Mesenteric fat pad (tissue), 1 donor: ENCODE measurements at places on chromosomes 6 and 20. TPM values are rescaled to one million over a fixed set of nuclear protein-coding genes. Genes with fewer than 3 reads are reported as not detected.

SLC17A2 gene
- not detected for total RNA-seq

CLVS2 gene
- not detected for total RNA-seq

GLP1R gene
- not detected for total RNA-seq

MATN4 gene
- not detected for total RNA-seq

GRCh38 chr6:112199001-112199403, 55.4 kb downstream of the LAMA4 start:
- no peak for DNase-seq

DNA sequence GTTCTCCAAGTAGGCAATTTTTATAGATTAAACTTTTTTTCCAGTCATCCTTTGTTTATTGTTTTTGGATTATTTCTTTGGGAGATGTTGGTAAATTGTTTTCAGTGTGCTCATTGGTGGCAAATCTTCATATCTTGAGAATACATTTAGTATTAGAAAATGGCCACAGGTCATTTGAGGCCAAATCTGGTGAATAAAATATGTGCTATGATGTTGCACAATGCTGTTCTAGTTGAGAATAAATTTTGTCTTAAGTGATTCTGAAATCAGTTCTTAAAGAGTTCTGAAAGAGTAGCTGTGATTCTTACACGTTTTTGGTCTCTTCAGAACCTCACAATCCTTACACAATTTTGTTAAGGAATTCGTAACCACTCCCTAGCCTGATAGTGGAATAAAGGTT, 20.1 kb downstream of the CDKAL1 start:
- DNase-seq: no peak

- DNase-seq: no peak
Observed at GRCh38 chr20:15045246-15045645, 707.8 kb upstream of the FLRT3 start.

- no peak for DNase-seq
Observed at GRCh38 chr6:140193269-140193668, 818.8 kb upstream of the CITED2 start.

PDYN gene
- total RNA-seq: not detected

DNA sequence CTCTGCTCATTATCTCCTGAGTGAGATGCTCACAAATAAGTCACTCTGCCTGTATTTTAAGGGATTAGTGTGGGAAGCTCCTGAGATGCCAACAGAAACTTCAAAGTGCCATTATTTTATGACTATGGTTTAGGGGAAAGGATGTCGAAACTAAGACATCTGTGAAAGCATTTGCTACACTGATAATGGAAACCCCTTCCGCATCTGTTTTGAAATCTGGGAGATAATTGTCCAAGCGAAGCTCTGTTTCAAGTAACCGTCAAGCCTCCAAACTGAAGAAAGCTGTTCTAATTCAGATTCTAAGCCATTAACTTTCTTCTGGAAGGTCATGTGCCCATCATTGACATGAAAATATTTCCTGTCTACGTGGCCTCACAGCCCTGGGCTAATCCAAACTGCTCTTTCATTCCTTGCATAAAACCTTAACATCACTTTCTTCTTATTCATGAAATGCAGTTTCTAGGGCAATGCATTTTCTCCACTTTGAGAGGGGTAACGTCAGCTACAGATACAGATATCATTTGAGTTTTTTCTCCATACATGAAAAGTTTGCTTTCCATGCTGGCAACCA, 932.0 kb downstream of the C6orf118 start:
- no peak for DNase-seq

GRCh38 chr20:16459019-16459700, 114.1 kb downstream of the KIF16B start:
- DNase-seq: no peak

DNA sequence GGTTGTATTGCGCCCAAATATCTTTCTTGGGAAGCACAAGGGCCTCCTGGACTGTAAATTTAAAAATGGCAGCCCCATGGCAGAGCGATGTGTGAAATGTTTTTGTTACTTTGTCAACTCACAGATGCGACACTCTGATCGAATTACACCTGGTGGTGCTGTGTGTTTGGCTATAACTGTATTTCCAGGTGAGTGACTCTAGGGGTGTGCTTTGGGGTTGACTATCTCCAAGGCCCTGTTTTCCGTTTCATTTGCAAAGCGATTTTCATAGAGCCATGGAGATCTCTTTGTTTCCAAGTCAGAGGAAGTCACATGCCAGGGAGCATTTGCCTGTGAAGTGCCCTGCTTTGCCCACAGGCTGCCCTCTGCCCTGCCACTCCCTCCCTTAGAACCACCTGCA, 93.5 kb downstream of the CDC5L start:
- DNase-seq: no peak

KIAA1755 gene
- total RNA-seq: 5.6 TPM

DNA sequence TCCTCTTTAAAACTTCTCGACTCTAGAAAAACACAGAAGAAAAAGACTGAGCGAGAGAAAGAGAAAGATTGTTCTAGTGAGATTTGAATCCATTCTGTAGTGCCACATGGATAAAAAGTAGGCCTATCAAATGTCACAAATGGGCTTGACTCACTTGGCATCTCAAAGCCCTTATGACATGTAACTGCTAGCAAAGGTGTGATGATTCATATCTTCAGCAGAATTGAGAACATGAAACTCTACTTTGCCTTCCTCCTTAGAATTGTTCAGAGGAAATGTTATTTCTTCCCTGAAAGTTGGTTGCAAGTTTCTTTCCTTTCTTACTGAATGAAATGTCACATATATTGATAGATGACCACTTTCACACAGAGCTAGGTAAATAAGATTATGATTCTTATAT, 40.4 kb upstream of the DUSP22 start:
- DNase-seq: no peak

TMEM244 gene
- total RNA-seq: not detected

- DNase-seq: no peak
Observed at GRCh38 chr6:85628353-85628752, 14.3 kb downstream of the SYNCRIP start.

GRCh38 chr6:113050010-113050858, 703.1 kb downstream of the RFPL4B start:
- DNase-seq: no peak

GRCh38 chr6:24910331-24910960, 25.3 kb downstream of the RIPOR2 start:
- no peak for DNase-seq

GRCh38 chr20:44979090-44979621, 12.8 kb downstream of the STK4 start:
- no peak for DNase-seq

- DNase-seq: no peak
Observed at GRCh38 chr6:5095236-5095635, 10.1 kb downstream of the PPP1R3G start.

DNA sequence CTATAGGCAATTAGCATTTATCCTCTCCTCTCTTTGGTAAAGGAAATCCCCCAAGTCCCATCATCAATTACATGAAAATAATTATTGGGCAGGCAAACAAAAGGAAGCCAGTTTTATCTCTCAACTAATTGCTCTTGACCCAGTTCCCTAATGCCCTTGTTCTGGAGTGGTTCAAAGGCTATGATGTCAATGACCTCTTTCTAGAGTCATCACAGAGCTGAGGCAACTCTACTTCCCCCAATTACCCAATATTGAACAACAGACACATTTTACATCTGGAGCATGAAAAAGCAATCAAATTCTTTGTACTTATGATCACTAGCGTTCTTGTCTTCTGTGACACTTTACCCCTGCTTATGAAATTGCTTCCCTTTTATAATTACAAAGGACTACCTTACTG, 43.5 kb downstream of the NT5E start:
- no peak for DNase-seq

GRCh38 chr20:10357974-10358373, 76.0 kb downstream of the MKKS start:
- DNase-seq: no peak

- no peak for DNase-seq
Observed at GRCh38 chr6:21199262-21199661, 394.3 kb upstream of the SOX4 start.

GRCh38 chr6:30135147-30135546, 793 bp upstream of the TRIM40 start:
- DNase-seq: no peak

CST9 gene
- not detected for total RNA-seq

DNA sequence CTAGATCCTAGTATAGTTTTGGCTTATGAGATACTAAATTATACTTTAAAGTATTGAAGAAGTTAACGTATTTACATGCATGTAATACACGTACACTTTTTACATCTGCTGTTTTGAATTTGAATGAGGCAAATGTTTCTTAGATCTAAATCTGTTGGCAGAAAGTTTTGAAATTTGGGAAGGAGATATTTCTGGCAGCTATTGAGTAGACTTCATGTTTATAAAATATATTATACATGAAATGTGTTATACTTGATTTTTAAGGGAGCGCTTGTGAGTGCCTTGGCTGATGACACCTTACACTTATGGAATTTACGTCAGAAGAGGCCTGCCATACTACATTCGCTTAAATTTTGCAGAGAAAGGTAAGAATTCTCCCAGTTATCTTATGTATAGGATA, 34.7 kb downstream of the STXBP5 start:
- no peak for DNase-seq

- no peak for DNase-seq
Observed at GRCh38 chr6:90005048-90005827, 111.0 kb downstream of the GJA10 start.

GRCh38 chr20:64009811-64010387, 26.1 kb upstream of the C20orf204 start:
- DNase-seq: no peak

DNA sequence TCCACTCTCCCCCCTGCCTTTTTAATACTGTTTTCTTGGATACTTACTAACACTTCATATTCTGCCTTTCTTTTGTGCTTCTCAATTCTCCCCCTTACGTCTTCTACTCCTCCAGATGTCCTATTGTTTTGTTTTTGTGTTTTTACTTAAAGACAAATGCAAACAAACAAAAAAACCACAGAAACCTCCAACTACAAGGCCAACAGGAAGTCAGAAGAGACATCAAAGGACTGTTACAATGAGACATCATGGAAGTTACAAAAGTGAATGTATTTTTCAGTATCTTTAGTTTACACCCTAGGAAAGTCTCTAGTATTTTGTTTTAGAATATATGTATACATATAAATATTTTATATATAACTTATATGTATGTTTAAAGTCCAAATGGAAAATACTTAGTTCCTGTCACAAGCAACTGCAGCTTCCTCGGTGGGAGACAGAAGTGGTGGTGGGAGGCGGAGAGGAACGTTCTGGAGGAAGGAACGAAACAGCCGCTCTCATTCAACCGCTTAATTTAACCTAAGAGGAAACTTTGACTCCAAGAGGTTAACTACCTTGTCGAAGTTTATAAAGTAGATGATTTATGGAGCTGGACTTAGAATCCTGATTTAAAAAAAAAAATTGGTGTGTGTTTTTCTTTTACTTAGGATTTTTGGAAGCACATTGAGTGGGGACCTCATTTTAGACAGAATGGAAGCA, 168.9 kb upstream of the PDE10A start:
- no peak for DNase-seq

- no peak for DNase-seq
Observed at GRCh38 chr6:156630613-156631302, 146.4 kb upstream of the ARID1B start.

AIF1 gene
- 60.1 TPM for total RNA-seq

DNA sequence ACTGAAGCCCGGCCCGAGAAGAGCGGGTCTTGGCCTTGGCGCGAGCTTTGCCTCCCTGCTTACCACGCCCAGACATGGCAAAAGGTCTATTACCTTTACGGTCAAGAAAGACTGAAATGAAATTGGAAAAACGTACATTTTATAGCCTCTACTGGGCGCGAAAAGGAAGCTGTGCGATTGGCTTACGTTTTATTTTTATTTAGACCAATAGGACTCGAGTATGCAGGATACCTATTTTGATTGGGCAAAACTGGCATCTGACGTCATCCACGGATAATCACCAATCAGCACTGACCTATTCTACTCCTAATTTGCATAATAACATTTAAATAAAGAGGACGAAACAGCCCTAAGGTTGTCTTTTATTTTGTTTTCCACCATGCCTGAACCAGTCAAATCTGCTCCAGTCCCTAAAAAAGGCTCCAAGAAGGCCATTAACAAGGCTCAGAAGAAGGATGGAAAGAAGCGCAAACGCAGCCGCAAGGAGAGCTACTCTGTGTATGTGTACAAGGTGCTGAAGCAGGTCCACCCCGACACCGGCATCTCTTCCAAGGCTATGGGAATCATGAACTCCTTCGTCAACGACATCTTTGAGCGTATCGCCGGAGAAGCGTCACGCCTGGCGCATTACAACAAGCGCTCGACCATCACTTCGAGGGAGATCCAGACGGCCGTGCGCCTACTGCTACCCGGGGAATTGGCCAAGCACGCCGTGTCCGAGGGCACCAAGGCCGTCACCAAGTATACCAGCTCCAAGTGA, 97.4 kb downstream of the OR2B2 start:
- no peak for DNase-seq

DNA sequence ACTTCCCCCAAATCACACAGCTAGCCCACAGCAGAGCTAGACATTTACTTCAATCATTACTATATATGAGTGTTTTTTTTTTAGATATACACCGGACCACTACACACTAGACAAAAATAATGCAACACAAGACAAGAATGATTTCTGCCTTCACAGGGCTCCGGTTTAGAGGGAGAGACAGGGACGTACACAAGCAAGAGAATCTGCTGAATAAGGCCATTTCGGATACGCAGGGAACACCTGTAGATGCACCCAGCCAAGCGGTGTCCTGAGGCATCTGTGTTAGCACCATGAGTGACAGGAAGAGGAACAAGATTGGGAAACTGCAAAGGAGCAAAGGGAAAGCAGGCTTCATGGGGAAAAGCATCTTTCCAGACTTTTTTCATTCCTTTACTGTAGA, 45.7 kb downstream of the HS3ST5 start:
- DNase-seq: no peak

MEI4 gene
- total RNA-seq: not detected

SEL1L2 gene
- not detected for total RNA-seq

ROS1 gene
- total RNA-seq: not detected

DNA sequence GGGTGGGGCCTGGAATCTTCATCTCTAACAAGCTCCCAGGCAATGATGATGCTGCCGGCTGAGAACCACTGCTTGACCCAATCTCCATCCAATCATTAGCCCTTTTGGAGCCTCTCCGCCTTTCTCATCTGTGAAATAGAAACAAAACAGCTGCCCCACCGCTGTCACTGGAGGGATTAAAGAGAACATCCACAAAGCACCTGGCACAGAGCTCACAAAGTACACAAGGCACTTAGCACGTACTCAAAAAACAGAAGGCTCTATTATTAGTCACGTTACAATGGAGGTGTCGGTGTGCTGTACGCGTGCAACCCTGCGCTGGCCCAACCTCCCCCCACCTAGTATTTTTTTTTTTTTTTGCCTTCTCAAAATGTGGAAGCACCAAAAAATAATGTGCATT, 213.5 kb upstream of the ARID1B start:
- DNase-seq: no peak

C20orf144 gene
- total RNA-seq: not detected

ARMH2 gene
- total RNA-seq: not detected

DNA sequence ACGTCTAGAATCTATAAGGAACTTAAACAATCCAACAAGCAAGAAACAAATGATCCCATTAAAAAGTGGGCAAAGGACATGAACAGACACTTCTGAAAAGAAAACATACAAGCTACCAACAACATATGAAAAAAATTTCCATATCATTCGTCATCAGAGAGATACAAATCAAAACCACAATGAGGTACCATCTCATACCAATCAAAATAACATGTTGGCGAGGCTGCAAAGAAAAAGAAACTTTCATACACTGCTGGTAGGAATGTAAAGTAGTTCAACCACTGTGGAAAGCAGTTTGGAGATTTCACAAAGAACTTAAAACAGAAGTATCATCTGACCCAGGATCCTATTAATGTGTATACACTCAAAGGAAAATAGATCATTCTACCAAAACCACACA, 243.9 kb upstream of the RUNX2 start:
- DNase-seq: no peak
